Left renal pelvis (tissue), 4 donors: ENCODE measurements at places on chromosomes 2 and 18.

- DNase-seq, result no peak
Measured at GRCh38 chr18:21064347-21064746, 47.3 kb downstream of the ROCK1 start.

- no peak for DNase-seq
Measured at GRCh38 chr2:106623456-106623855, 136.3 kb downstream of the CD8B2 start.

DNA sequence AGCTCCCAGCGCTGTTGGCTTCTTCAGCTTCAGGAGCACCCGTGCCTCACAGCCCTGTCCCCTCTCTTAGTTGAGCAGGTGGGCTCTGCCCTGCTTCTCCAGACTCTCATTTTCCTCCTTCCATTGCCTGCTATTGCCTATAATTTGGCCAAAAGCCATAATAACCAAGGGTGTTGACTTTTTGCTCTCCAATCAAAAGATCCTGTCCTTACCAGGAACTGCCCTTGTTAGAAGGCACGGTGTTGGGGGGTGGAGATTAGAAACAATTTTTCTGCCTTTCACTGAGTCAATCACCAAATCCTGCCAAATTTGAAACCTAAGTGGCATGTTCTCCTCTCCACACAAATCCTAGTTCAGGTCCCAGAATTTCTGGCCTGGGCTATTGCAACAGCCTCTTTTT, 16.7 kb upstream of the PDIA6 start:
- no peak for DNase-seq

DNA sequence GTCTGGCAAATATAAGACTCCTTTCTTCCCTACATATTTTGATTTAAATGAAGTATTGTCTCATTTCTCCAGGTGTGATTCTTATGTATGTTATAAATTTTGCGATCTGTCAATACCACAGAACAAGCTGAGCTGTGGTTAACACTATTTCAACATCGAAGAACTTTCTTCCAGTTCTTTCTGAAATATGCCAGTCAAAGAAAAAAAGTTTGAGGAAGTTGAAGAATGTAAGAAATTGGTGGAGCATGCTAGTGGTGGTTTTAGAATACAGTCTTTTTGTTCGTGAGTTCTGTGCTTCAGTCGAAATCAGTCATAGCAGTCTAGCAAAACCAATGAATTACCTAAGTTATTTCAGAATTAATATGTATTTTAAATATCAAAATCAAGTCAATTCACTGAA, 8.6 kb upstream of the COBLL1 start:
- DNase-seq, result no peak

GRCh38 chr2:125710561-125710960, 945.4 kb upstream of the GYPC start:
- DNase-seq, result no peak

DNA sequence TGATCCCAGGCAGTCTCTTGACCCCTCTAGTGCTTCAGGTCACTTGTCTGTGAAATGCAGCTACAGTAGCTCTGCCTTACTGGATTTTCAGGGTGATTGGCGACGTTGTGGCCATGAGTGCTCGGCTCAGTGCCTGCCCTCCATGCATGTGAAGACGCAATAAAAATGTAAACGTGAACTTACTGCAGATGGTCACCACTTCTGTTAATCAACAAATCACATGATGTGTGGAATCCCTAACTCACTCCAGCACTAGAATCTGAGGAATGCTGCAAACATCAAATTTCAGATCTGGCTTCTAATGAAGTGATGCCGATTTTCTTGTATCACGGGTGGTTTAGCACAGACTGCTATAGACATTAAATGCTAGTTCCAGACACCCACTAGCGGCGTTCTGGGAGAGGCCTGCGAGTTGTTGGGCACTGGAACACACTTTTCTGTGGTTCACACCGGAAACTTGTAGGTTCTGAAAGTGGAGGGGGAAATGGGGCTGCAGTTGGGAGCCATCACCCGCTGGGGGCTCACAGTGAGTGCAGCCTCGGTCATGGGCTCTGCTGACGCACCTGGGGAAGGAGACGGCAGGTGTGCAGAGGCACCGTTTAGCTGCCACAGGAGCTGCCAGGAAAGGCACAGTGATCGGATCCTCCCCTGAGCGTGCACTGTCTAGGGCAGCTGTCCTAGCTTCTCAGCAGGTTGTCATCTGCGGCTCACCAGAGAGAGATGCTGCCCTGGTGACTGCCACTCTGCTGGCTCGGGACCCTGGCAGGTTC, 6.5 kb downstream of the CNDP1 start:
- no peak for DNase-seq

DNA sequence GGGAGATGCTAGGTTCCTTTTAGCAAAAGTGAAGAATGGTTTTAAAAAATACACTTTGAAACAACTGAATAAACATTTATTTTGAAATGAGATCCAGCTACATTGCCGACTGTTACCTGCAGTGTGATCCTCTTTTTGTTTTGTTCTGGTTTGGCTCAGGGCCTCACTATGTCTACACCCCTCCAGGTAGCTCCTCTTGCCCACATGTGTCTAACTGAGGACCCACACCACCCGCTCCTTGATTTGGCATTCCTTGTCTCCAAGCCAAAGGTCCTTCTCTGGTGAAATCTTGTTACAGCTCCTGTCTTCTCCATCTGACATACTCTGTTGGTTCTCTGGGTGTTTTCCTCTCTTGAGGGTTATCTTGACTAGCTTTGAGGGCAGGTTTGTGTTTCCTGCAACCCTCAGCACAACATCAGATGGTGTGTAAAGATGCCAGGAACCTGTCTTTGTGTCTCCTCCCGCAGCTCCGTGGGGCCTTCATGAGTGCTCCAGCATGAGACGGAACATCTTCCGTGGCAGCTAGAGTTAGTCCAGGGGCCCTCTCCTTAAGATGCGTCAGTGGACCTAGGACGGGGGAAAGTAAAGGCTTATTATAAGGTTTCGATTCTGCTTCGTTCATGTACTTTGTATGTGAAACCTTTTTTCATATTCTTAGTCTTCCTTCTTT, 32.1 kb downstream of the MAP4K4 start:
- DNase-seq, result no peak

DNA sequence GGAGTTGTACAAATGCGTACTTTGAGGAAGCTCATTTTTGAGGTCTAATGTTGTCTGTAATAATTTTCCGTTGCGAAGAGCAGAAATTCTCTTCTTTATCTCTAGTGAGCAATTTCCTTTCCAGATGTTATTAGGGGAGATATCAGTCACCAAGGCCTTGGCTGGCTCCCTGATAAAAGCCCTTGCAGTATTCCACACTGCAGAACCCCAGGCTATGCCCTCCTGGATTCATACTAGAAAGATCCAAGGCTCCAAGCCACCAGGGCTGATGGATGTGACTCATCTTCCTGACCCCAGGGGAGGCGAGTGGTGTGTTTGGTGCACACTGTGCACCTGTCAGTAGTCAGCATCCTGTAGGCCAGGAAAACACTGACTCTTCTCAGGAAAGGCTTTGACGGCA, 34.7 kb downstream of the INO80C start:
- DNase-seq, result no peak

GRCh38 chr18:23171581-23172156, 36.4 kb downstream of the CABLES1 start:
- DNase-seq, result no peak

GRCh38 chr2:74206180-74206688, 7.8 kb downstream of the MTHFD2 start:
- DNase-seq, result no peak

- no peak for DNase-seq
Measured at GRCh38 chr2:200158647-200159356, 147.7 kb upstream of the SPATS2L start.

- DNase-seq, result no peak
Measured at GRCh38 chr2:222776792-222777191, 84.0 kb upstream of the ACSL3 start.

- DNase-seq, result no peak
Measured at GRCh38 chr2:23425338-23425871, 40.4 kb downstream of the KLHL29 start.

DNA sequence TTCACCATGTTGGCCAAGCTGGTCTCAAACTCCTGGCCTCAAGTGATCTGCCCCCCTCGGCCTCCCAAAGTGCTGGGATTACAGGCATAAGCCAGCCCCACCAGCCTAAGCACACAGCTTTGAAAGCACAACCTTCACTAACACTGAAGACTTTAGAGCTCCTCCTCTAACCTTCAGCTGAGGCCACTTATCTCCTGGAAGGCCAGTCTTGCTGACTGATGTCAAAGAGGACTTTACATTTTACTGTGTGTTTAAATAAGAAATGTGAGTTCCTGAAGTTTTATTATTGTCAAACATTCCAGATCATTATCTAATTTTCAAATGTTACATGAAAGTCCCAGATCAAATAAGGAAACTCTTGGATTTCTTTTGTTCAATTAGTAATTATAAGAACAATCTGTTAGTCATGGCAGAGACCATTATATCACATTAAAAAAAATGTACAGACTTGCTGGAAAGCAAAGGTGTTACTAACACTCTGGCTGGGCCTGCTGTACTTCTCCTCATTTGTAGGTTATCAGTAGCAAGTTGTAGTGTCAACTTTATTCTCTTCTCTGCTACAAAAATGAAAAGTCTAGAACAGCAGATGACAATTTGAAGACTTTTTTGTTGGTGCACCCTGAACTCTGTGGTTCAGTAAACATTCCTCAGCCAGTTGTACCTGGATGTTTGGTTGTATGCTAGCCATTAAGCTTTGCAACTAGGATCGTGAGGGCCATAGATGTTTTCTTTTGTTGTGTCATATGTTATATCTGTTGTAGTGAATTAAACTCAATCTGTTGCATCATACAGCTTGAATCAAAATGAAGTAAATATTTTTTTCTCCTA, 80.0 kb downstream of the AOX1 start:
- no peak for DNase-seq

DNA sequence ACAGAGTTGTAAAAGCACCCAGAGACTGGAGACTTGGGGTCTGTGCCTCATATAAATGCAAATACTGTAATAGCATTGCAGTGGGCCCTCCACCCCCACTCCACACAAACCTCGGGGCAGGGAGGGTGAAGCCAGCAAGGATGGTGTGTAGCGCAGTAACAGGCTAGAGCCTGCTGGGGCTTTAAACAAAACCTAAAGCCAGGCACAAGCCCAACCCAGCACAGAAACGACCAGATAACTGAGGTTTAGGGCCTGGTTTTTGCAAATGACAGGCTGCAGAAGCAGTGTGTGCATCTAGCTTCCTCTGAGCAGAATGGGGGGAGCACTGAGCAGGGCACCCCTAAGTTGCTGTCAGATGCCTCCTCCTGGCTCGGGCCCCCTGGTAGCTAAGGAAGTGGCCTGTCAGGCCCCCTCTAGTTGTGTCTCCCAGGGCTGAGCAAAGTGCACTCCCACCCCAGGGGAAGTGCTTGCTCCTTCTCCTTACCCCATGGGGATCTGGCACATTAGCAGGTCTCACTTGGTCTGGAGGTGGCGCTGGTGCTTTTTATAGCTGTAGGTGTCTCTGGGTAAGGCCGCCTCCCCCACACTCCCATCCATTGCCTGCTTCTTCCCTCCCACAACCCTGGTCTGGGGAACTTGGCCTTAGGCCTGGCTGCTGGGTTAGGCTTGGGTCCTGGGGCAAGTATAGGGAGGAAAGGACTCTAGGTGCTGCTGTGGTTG, 135.1 kb downstream of the CELF4 start:
- no peak for DNase-seq

GRCh38 chr2:121748202-121748601, 7.2 kb upstream of the TSN start:
- no peak for DNase-seq

DNA sequence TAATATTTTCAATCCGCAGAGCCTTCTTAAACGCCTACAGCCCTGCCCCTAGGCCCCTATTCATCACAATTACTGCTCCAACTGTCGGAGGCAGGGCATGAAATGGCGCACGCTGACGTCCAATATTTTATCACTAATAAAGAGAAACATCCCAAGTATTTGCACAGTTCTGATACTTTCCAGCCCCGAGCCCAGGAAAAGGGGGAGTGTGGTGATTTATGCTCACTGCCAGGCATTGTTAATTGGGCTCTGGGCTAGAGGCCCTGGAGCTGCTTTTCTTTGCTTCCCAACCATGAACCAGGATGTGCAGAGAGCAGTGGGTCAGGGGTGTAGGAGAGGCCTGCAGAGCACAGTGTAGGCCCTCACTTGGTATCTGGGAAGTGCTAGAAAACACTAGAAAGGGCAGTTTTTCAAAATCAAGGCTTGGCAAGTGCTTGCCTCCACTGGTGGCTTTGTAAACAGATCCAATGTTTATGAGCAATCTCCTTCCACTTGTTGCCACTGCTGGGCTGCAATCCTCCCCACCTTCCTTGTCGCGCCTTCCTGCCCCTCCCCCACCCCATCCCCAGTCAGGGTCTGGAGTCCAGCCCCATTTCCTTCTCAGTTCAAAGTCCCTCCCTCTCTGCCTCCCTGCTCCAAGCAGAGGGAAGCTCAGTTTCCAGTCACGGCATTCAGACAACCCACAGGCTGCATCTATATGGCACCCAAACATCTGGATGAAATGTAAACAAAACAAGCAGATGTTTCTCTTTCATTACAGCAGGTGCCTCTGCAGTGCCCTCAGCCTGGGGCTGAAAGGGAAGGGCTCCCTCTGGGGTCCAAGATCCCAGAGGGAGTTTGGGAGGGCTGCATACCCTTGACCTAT, 83.9 kb upstream of the PKDCC start:
- DNase-seq, result peak; percentile 83

GRCh38 chr2:157572725-157573124, 55.9 kb downstream of the ACVR1C start:
- no peak for DNase-seq

GRCh38 chr2:136010126-136010525, 24.7 kb upstream of the DARS1 start:
- no peak for DNase-seq

- no peak for DNase-seq
Measured at GRCh38 chr2:3911882-3912455, 208.6 kb downstream of the DCDC2C start.

DNA sequence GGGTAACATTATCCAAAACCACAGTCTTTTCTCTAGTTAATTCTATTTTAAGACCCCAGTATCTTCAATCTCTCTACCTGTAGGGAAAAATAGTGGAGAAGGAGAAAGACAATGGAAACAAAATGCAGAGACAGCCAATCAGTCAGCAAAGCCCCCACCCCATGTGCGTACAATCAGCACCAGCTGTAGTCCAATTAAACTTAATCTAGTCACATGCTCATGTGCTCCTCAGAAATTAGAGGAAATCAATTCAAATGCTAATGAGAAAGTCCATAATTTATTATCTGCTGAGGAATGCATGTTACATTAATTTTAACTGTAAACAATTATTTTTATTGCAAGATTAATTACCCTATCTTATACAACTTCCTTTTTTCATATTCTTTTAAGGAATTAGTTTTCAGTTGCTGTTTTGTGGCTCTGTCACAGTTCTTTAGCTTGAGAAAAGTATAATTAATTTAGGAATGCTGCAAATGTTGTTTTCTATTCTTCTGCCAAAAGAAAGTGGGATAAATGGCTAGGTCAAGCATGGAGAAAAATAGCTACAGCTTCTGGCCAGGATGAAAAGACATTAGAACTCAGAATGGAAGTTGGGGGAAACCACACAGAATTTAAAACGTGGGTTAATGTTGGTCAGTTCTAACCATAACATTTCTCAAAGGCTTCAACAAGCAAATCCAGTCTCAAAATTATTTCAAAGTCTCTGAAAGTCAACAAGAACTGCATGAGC, 232.4 kb upstream of the HNRNPA3 start:
- DNase-seq, result peak; percentile 47

- DNase-seq, result no peak
Measured at GRCh38 chr2:25419678-25420242, 78.0 kb upstream of the DNMT3A start.

- DNase-seq, result no peak
Measured at GRCh38 chr18:3675446-3675845, 225.5 kb downstream of the TGIF1 start.

- no peak for DNase-seq
Measured at GRCh38 chr2:11867926-11868325, 121.5 kb downstream of the LPIN1 start.

- DNase-seq, result no peak
Measured at GRCh38 chr2:96584017-96584416, 47.5 kb downstream of the ARID5A start.
